ENCODE measurements at places on chromosomes 1 and 21.

DNA sequence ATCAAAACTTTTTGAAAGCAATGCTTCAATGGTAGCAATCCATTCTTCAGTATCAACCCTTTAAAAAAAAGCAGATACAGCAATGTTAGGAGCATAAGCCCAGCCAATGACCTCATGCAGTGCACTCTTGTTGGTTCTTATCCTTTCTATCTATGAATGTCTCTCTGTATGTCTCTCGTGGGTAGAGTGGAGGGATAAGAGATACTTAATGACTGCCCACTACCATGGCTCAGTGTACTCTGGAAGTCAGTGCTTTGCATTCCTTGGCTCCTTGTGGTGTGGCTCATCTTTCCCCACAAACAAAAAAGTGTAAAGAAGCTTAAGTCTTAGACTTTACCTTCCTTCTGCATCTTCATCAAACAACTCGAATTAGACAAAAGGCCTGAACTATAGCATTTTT lies 50.3 kb downstream of the PCSK9 start:
- no peak for DNase-seq

- DNase-seq = no peak
Observed at GRCh38 chr1:26820784-26821269, 5.7 kb upstream of the ZDHHC18 start.

GRCh38 chr1:200980873-200981272 lies 42.6 kb downstream of the KIF21B start:
- no peak for DNase-seq

DNA sequence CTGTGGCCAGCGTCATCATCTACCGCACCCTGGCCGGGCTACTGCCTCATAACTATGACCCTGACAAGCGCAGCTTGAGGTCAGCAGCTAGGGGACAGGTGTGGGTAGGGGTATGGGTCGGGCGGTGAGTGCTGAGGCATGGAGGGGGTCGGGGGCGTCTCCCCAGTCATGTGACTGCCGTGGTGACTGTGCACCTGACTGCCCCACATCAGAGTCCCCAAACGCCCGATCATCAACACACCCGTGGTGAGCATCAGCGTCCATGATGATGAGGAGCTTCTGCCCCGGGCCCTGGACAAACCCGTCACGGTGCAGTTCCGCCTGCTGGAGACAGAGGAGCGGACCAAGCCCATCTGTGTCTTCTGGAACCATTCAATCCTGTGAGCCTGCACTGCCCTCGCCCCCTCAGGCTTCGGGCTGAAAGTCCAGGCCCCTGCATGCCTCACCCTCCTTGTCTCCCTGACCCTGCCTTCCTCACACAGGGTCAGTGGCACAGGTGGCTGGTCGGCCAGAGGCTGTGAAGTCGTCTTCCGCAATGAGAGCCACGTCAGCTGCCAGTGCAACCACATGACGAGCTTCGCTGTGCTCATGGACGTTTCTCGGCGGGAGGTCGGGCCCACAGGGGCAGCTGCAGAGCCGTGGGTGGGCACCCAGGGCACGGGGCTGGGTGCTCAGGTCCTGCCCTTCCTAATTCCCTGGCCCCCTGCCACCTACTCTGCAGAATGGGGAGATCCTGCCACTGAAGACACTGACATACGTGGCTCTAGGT lies 13.5 kb downstream of the PSRC1 start:
- no peak for DNase-seq

DNA sequence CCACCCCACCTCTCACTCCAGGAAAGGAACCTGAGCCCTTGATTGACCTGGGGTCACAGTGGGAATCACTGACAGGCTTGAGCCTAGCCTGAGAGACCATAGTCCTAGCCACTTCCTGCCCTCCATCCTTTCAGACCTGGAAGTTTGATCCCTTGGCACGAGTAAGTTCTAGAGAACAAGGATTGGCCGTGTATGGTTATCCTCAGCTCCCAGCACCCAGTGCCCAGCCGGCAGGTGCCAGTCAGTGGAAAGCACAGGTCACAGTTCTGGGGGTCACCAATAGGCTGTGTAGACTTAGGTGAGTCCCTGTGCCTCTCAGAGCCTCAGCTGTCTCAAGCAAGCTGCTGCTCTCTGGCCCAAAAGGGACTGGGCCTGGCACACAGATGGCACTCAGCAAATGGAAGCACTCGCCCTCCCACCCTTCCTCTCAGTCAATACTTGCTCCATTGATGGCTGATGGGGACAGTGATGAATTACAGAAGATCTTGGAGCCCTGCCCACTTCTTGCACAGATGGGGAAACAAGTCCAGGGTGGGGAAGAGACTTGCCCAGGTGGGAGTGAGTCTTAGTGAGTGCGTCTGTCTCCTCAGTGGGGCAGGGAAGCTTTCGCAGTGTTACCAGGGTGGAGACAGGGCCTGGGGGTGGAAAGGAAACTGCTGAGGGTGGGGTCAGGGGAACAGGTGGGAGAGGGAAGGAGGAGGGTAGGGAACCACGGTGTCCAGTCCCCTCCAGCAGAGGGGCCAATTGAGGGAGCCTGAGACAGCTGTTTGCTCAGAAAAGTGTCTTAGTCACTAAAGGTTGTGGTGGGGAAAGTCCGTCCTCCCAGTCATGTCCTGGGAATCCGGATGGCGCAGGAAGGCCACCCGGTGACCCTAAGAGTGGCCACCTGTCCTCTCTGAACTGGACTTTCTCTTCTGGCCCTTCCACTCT lies 2.6 kb upstream of the KCNQ4 start:
- no peak for DNase-seq

Data from activated CD4-positive, alpha-beta T cell treated with anti-CD3 and anti-CD28 coated beads, Interleukin-2, Interleukin-4, amounts not matched to agents 100 ng/mL and 50 ng/mL, durations not matched to agents 16 hours and 8 hours (primary cell).